ENCODE measurements at places on chromosomes 4 and X.

GRCh38 chr4:124334119-124334518, 378.4 kb downstream of the ANKRD50 start:
- DNase-seq = peak; percentile 57

- peak; percentile 32 for DNase-seq
Measured at GRCh38 chr4:56240554-56241174, 146.6 kb downstream of the AASDH start.

DNA sequence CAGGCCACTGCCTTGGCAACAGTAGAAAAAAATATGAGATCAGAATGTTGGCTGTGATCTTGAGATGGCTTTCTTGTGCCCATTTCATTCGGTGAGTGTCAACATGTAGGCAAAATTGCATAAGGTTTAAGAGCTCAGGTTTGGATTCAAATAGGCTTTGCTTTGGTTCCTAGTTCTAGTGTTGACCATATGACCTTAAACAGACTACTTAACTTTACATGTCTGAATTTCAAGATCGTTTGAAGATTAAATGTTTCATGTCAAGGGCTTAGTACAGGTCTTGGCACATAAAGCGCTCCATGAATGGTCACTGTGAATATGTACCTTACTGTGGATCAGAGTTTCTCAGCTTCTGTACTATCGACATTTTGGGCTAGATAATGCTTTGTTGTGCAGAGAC, 204.2 kb downstream of the MGST2 start:
- no peak for DNase-seq

GRCh38 chr4:151922306-151922705, 161.5 kb upstream of the GATB start:
- no peak for DNase-seq

Measured in K562 (cell line).